Panc1 (cell line): ENCODE measurements at places on chromosomes 11 and 22. TPM values are rescaled to one million over a fixed set of nuclear protein-coding genes. Genes with fewer than 3 reads are reported as not detected.

The IGLL5 gene
- total RNA-seq = not detected

The CTSW gene
- total RNA-seq = not detected

The VSIG10L2 gene
- total RNA-seq = not detected

The FGF19 gene
- total RNA-seq = not detected

The CCDC73 gene
- total RNA-seq = not detected

The JHY gene
- total RNA-seq = 10.1 TPM

The C11orf42 gene
- not detected for total RNA-seq

The CPT1B gene
- total RNA-seq = 18.4 TPM

The RSF1 gene
- total RNA-seq = 83.0 TPM

The HYLS1 gene
- total RNA-seq = 32.2 TPM
